Dermis microvascular lymphatic vessel endothelial cell (primary cell): ENCODE measurements at places on chromosomes 6 and 20.
A peak's percentile ranks its signal among the peaks of the same experiment; 100 is the strongest.

DNA sequence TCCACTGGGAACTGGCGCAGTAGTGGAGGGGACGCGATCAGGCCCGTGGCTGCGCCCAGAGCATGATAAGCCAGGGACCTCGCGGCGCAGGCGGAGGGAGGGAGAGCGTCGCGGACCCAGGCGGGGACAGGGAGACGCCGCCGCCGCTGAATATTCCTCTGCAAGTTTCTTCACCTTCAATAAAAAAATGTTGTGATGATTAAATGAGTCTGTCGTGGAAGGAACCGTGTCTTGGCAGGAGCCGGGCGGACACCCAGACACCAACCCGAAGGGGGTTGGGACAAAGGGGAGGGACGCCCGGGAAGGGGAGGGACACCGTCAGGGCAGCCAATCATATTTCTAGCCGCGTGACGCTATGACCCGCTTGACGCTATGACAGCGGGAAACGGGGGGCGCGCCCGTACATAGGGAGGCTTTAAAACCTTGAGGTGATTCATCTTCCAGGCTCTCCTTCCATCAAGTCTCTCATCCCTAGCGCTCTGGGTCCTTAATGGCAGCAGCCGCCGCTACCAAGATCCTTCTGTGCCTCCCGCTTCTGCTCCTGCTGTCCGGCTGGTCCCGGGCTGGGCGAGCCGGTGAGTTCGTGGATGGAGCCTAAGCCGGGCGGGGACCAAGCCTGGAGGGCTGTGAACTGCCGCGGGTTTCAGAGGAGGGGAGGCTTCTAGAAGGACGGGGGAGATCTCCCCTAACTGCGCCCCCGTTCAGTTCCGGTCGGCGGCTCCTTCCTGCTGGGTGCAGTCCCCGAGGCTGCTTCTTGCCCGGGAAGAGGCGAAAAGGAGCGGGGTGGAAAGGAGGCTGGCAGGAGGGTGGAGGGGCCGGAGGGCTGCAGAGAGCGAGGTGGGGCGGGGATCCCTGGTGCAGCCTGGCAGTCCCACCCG, at the start of gene ULBP2:
Gene ULBP2, plus strand, starts transcription at position 432 of the 878 bp plus-strand sequence. Its CDS starts 59 bp downstream, at position 491.
- peak; percentile 63 for DNase-seq

- DNase-seq: no peak
Observed at GRCh38 chr6:170130771-170131241, 160.1 kb downstream of the DLL1 start.

GRCh38 chr6:39068391-39068790, 19.8 kb downstream of the GLP1R start:
- no peak for DNase-seq

DNA sequence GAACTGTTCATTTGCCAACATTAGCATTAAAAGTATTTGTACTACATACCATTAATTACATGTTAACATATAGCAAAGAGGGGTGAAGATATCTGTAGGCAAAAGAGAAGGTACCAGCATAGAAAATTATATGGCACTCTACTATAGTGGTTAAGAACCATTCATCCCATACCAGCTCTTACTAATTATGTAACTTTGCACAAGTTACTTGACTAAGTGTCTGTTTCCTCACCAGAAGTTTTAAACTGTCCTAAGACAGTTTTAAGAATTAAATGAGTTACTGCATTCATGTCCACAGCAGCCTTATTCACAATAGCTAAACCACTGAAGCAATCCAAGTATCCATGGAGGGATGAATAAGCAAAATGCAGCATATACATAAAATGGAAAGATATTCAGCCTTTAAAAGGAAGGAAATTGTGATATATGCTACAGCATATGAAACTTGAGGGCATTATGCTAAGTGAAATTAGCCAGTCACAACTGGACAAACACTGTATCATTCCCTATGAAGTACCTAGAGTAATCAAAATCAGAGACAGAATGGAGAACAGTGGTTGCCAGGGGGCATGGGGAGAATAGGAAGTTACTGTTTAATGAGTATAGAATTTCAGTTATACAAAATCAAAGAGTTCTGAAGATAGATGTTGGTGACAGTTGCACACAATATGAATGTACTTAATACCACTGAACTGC, 98.9 kb downstream of the RNGTT start:
- no peak for DNase-seq

DNA sequence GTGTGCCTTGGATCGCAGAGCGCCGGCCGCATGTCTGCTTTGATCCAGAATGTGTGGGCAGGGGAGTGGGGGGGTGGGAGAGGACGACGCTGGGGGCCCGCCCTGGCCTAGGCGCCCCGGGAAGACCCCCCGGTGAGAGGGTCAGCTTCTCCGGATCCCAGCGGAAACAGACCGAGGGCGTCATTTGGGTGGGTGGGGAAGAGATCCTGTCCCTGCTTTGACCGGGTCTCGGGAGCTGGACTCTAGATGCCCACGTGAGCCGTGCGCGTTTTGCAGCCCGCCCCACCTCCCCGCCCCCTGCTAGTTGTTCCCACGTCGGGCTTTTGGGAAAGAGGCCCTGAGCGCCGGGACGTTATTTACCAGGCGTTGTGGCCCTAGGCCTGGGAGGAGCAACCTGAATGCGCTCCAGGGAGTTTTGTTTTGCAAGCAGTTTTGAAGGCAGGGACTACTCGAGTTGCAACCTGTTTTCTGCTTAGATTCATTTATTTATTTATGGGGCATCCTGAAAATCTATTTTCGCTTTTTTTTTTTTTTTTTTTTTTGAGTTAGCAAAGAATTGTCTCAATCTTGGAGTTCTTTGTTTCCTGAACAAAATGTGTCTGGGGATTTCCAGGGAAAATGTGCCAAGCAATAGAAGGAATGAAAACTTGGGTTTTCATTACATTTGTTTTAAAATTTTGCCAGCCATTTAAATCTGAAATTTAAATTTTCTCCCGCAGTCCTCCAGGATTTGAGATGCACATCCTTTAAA, 1.6 kb downstream of the DSP start:
- DNase-seq: peak; percentile 7

GRCh38 chr6:38503960-38504682, 135.6 kb downstream of the BTBD9 start:
- no peak for DNase-seq

DNA sequence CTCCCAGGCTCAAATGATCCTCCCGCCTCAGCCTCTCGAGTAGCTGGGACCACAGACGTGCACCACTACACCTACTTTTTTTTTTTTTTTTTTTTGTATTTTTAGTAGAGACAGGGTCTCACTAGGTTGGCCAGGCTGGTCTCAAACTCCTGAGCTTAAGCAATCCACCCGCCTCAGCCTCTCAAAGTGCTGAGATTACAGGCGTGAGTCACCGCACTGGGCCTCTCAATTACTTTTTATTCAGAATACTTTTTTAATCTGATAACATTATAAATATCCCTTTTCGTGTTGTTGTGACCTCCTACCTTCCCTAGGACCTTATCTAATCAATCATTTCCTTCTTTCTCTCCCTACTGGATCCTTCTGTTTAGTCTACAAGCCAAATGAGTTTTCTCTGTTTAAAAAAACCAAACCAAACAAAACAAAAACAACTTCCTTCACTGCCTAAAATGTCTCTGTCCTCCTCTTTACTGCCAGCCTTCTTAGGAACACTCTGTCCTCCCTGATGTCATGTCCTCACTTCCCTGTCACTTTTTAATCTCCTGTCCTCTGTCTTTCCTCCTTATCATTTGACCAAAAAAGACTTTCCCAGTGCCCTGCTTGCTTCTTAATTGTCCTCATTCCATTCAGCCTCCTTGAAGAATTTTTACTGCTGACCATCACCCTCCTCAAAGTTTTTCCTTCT, 85.0 kb downstream of the CAP2 start:
- DNase-seq: no peak

DNA sequence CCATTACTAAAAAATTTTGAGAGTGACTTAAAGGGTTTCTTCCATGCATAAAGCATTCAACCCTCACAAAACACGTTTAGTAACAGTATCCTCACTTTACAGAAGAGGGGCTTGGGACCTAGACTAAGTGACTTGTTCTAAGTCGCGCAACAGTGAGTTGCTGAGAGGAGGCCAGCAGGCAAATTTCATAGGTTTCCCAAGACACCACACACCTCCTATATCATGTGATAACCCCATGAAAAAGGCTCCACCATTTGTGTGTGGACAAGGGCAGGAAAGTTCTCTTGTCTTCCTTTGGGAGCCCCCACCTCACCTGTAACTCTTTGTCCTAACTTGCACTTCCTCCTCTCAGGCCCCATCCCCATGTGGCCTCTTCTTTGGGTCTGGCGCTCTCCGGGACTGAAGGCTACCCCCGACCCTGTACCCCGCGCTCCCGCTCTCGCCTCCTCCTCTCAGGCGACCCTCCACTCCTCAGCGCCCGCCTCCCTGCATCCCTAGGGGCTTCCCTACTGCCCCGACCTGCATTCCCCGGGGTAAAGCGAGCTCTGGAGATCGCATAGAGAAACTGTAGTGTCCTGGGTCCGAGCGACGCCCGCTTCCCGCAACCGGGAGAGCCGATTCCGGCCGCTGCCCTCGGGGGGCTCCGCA, 392 bp downstream of the PSMB8 start:
- no peak for DNase-seq

DNA sequence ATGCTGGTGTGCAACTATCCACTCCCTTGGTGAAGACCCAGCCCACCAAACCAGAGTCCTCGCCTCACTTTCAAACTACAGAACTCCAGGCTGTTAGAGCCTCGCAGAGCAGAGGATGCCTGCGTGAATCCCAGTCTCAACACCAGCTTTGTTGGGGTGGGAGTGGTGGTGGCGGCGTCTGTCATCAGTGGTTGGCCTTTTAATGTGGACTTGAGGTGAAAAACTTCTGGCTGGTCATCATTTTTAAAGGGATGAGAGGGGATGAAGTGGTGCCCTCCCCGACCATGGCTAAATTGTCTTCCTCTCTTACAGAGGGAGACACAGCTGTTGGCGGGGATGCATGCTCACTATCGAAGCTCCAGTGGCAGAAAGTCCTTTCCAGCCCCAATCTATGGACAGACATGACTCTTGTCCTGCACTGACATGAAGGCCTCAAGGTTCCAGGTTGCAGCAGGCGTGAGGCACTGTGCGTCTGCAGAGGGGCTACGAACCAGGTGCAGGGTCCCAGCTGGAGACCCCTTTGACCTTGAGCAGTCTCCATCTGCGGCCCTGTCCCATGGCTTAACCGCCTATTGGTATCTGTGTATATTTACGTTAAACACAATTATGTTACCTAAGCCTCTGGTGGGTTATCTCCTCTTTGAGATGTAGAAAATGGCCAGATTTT, 54.9 kb downstream of the EZR start:
- DNase-seq: no peak

GRCh38 chr6:170050591-170051041, 240.3 kb downstream of the DLL1 start:
- DNase-seq: no peak

DNA sequence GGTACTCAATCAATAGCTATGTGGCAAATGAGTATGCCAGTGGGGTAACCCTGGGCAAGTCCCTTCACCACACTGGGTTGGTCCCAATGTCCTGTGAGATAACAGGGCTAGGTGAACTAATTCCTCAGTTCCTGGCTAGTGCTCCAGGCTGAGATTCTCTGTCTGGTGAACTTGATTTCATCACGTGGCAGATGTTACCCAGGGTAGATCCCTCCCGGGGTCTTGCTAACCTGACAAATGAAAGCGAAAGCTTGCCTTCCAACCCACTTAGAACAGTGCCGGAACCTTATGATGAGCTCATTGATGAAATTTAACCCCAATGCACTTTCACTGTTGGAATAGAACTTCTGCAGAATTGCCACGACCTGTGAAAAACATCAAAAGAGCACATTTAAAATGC, 6.6 kb upstream of the ANKRD60 start:
- DNase-seq: no peak

DNA sequence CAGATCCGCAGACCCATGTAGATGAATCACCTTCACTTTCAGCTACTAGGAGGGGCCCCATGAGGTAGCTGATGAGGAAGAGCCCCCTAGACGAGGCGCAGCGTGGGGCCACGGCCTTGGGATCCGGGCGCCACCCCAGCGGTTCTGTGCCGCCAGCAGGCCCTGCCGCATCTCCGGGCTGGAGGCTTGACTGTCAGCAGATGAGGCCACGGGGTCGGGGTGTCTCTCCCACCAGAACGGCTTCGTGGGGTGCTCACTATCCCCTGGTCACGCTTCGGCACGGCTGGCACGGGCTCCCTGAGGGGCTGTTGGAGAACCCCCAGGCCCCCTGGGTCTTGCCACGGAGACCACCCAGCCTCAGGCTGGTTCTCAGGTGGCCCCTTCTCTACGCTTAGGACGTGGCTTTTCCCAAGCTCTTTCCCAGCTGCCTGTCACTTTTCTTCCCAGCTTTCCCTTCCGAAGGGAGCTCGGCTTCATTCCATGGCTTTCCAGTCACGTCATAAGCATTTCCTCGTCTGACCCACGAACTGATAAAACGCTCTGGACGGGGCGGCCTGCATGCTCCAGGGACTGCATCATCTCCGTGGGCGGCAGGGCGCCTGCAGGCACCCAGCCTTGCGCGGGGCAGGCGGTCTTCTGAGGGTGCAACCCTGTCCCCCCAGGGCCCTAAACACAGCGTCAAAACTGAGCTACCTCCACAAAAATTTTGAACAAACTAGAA, 85.9 kb downstream of the THBS2 start:
- no peak for DNase-seq

DNA sequence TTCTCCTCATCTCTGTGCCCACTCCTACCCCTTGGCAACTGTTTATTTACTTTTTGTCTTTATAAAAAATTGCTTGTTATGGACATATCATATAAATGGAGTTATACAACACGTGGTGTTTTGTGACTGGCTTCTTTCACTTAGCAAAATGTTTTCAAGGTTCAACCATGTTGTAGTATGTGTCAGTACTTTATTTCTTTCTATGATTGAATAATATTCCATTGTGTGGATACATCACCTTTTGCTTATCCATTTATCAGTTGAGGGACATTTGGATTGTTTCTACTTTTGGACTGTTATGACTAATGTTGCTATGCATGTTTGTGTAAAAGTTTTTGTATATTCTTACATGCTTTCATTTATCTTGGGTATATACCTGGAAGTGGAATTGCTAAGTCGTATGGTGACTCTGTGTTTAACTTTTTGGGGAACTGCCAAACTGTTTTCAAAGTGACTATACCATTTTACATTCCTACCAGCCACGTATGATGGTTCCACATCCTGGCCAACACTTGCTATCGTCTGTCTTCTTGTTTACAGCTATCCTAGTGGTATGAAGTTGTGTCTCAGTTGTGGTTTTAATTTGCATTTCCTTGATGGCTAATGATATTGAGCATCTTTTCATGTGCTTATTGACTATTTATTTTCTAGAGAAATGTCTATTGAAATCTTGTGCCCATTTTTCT, 84.4 kb downstream of the SLX4IP start:
- DNase-seq: peak; percentile 50

DNA sequence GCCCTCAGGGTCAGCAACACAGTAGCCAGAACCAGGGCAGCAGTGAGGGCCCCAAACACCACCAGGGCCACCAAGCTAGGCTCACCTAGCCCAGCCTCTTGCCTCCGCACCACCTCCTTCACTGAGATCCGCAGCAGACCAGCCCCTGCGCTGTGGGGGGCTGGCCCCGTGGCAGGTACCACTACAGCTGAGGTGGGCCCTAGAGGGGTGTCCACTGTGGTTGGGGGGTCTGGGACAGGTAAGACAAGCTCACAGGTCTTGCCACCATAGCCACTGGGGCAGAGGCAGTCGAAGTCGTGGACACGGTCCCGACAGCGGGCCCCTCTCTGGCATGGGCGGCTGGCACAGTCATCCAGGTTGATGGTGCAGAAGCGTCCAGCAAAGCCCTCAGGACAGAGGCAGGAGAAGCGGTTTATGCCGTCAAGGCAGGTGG, 4.6 kb downstream of the DLK2 start:
- DNase-seq: no peak
